Activated CD8-positive, alpha-beta memory T cell treated with anti-CD3 and anti-CD28 coated beads, Interleukin-2, amount 50 U/mL, for 4 hours (primary cell): ENCODE measurements at places on chromosomes 16 and 17.

DNA sequence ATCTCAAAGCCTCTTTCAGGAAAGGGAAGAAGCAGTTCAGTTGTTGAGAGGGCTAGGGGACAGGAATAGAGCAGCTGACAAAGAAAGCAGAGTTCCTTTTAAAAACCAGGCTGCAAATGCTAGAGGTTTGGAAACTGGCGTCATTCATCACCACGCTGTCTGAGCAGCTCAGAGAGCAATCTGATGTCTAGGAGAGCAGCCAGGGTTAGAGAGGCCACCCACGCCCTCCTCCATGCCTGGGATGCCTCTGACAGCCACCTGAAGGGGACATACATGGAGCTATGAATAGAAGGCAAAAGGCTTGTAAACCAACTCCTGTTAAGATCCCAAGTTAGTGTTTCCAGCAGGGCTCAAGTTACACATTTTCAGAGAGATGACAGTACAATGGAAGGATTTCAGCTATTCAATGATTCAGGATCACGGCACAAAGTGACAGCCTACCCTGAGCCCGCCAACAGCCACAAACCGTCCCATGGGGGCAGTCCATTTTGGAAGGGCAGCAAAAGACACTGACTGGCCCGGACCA lies 12.4 kb downstream of the RAB5C start:
- no peak for DNase-seq

DNA sequence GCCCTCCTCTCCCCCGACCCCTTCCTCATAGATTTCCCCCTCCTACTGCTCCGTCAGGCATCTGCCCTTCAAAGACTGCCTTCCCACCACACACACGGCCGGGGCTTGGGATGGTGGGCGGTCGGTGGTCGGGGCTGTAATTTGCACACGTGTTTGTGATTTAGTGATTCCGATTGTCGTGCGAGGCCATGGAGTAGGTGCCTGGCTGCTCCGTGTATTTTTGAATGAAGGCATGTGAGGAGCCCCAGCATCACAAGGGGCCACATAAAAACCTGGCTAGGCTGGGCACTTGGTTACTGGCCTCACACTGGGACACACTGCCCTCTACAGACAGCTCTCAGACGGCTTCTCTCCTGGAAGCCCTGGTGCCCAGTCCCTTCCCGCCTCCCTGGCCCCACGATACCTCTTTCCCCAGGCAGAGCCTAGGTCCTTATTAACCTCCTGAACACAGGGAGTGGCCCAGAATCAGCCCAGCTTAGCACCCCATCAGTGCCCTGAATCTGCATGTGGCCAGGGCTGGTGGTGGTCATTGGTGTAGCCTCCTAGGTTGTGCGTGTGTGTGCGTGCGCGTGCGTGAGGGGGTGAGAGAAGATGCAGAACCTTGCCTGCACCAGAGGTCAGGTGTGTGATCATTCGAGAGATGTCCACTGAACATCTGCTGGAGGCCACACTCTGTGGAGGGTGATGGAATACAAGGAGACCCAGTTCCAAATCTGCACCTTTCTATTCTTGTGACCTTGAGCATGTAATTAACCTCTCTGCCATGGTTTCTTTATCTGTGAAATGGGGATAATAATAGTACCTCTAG lies 1.3 kb upstream of the SOCS1 start:
- DNase-seq: peak; percentile 61

GRCh38 chr16:46620266-46621005 lies 743 bp downstream of the SHCBP1 start:
- DNase-seq: no peak

DNA sequence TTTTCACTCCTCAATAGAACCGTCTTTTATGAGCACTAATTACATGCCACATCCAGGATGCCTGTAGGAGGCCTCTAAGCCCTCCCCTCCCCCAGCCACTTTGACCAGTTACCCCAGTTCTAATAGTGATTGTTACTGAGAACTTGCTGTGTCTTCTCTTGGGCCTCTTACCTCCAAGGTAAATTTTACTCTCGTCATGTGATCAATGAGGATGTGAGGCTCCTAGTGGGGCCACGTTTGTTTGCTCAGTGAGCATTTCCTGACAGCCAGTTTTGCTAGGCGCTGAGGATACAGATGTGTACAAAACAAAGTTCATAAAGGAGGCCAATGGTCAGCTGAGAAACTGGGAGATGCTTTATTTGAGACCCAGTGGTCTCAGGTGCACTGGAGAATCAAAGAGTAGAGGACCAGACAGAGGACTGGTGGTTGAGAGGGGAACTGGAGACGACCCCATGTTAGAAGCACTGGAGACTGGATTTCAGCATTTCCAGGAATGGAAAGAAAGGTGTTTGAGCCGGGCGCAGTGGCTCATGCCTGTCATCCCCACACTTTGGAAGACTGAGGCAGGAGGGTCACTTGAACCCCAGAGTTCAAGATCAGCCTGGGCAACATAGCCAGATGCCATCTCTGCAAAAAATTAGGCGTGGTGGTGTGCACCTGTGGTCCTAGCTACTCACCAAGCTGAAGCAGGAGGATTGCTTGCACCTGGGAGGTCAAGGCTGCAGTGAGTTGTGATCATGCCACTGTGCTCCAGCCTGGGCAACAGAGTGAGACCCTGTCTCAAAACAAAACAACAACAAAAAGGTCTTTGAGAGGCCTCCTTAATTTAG lies 2.6 kb downstream of the ATP2C2 start:
- no peak for DNase-seq

DNA sequence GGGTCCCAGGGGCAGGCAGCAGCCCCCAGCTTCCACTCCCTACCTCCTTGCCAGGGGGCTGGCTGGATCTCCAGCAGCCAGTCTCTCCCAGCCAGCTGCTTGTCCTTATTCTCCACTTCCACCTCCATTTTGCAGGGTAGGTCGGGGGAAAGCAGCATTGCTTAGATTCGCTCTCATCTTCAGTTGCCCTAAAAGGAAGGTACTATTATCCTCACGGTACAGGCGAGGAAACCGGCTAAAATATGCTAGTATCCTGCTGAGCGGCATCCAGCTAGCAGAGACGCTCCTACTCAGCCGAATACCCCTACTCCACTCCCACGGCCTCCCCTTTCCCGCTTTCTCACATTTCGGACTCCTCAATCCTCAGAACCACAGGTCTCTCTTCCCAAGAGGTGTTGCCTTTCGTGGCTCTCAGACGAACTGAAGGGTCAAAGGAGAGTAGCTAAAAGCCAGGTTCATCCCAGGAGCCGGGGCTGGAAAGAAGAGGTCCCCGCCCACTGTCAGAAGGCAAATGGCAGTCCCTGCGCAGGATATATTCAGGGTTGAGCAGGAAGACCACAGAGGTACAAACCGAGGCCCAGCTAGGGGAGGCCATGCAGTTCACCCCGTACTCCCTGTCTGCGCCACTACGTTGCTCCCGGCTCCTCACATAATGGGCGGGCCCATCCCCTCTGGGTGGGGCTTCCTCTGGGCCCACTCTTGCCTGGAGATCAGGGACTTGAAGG lies 1.7 kb upstream of the RAB11FIP4 start:
- DNase-seq: no peak

DNA sequence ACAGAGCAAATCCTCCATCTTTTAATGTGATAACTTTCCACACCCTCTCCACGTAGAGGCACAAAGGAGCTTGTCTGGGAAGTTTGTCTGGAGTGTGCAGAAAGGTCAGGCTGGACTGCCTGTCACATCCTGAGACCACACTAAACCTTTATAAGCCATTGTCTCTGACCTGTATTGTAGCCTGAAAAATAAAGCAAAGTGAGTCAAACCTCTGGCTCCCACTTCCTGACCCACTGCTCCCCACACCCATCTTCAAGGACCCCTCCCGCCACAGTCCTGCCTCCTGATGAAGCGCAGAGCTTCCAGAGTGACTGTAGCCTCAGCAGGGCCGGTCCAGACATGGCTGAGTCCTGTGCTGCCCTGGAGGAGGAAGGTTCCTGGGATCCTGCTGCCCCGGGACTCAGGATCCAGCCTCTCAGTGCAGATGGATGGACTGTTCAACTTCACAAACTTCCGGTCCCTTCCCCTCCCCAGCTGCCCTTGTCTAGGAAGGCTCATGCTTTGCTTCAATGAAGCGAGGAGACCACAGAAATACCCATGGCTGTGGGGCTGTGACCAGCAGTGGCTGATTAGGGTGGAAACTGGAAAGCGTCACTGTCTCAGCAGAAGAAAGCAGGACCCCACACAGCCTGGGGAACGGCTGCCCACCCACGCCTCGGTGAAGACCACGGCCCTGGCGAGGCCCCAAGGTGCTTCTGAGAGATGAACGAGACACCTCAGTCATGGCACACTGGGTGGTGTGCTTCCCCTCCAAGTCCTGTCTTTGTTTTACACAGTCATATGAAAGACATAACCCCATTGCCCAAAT lies 30.9 kb upstream of the CLEC18B start:
- no peak for DNase-seq

GRCh38 chr17:693791-694638 lies 20.6 kb downstream of the VPS53 start:
- DNase-seq: no peak

DNA sequence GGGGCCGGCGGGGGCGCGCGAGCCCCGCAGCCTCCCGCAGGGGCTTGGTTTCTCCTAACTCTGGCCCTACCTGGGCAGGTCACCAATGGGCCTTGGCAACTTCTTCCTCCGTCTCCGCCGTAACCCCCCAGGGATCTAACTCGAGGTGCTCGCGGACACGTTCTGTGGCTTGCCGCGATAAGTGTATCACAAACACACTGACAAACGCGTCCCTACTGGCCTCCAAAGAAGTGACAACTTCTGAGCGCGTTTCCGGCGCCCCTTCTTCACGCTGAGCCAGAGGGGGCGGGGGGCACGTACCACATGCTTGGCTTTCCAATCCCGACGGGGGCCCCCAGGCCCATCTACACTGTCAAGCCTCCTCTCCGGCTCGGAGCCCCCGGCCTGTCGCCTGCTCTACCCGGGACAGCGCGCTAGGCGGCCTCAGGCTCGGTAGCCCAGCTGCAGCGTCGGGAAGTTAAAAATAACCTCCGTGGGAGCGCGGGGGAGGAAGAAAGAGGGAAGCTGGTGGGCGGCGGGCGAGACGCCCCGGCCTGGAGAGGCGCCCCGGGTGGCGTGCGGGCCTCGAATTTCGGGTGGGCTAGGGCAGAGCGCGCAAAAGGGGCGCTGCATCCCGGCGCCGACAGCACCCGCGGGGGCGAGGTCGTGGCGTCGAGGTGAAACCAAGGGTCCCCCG lies 725 bp upstream of the SPHK1 start:
- DNase-seq: peak; percentile 48

GRCh38 chr16:56354746-56355145 lies 70.6 kb downstream of the AMFR start:
- no peak for DNase-seq

GRCh38 chr16:89770367-89770766 lies 46.1 kb downstream of the FANCA start:
- DNase-seq: no peak

GRCh38 chr16:66900721-66901441 lies 17.8 kb downstream of the CDH16 start:
- no peak for DNase-seq

DNA sequence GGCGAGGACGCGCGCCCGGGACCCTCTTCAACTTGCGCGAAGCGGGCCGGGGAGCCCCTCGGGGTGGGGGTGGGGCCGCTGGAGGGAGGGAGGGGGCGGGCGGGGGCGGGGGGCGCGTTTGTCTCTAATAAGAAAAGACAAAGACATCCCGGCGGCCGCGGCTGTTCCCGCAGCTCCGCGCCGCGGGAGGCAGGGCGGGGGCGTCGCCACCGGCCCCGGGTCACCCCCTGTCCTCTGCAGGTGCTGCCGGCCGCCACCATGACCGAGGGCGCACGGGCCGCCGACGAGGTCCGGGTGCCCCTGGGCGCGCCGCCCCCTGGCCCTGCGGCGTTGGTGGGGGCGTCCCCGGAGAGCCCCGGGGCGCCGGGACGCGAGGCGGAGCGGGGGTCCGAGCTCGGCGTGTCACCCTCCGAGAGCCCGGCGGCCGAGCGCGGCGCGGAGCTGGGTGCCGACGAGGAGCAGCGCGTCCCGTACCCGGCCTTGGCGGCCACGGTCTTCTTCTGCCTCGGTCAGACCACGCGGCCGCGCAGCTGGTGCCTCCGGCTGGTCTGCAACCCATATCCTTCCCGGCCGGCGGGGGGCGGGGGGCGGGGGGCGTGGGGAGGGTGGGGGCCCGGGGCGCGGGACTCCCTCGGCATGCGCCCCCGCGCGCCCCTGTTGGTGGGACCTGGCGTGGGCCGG lies 714 bp downstream of the CACNA1H start:
- DNase-seq: no peak

DNA sequence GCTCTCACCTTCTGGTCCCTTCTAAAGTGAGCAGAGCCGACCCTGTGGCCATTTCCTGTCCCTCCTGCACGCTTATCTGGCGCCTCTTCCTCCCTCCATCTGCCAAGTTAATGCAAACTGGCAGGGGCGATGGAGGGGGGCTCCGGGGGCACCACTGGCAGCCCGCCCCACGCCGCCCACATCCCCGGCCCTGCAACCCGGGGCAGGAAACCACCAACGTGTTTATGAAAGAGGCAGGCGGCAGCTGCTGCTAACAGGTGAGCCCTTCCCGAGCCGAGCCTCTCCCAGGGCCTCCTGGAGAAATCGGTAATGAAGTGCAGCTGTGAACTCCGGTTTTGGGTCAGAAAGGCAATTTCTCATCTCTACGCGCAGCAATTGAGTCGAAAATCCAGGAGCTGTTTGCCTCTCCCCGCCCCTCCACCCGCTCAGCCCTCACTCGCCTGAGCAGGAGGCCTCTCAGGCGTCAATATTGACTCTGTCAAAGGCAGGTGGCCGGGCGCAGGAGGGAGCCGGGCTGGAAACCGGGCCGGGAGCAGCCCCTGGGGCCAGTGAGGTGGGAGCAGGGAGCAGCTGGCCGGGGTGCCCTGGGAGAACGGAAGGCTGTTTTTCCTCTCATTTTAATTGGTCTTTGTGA lies 164.4 kb upstream of the GSE1 start:
- DNase-seq: peak; percentile 58

- no peak for DNase-seq
Measured at GRCh38 chr17:77186141-77186604, 45.4 kb downstream of the SEC14L1 start.

DNA sequence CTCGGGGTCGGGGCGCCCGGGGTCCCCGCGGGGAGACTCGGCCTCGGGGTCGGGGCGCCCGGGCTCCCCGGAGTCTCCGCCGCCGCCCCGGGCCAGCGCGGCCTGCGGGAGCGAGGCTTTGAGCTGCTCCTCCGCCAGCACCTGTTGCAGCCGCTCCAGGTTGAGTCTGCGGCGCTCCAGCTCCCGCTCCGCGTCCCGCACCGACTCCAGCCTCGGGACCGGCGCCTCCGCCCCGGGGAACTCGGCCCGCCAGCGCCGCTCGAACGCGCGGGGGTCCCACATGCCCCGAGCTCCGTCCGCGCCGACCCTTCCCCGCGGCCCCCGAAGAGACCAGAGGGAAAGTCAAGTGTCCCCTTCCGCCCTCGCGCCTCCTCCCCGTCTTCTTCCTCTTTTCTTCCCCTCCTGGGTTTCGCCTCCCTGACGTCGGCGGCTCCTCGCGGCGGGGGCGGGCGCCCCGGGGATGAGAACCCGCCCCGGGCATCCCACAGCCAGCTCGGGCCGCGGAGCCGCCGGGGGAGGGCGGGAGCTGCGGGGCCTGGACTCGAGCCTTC lies 40.8 kb upstream of the BHLHA9 start:
- DNase-seq: peak; percentile 45

- DNase-seq: no peak
Measured at GRCh38 chr17:44257815-44258760, 9.8 kb downstream of the SLC4A1 start.

- no peak for DNase-seq
Measured at GRCh38 chr17:67359960-67360791, 6.2 kb downstream of the PSMD12 start.

- no peak for DNase-seq
Measured at GRCh38 chr17:76671912-76672262, 28.3 kb upstream of the ST6GALNAC1 start.
